Astrocyte of the cerebellum (primary cell): ENCODE measurements at places on chromosomes 4 and X.

- peak; percentile 77 for DNase-seq
Measured at GRCh38 chr4:74682567-74683359, 111.6 kb downstream of the BTC start.

GRCh38 chr4:128550060-128550459 is 259.4 kb upstream of the JADE1 start:
- no peak for DNase-seq

DNA sequence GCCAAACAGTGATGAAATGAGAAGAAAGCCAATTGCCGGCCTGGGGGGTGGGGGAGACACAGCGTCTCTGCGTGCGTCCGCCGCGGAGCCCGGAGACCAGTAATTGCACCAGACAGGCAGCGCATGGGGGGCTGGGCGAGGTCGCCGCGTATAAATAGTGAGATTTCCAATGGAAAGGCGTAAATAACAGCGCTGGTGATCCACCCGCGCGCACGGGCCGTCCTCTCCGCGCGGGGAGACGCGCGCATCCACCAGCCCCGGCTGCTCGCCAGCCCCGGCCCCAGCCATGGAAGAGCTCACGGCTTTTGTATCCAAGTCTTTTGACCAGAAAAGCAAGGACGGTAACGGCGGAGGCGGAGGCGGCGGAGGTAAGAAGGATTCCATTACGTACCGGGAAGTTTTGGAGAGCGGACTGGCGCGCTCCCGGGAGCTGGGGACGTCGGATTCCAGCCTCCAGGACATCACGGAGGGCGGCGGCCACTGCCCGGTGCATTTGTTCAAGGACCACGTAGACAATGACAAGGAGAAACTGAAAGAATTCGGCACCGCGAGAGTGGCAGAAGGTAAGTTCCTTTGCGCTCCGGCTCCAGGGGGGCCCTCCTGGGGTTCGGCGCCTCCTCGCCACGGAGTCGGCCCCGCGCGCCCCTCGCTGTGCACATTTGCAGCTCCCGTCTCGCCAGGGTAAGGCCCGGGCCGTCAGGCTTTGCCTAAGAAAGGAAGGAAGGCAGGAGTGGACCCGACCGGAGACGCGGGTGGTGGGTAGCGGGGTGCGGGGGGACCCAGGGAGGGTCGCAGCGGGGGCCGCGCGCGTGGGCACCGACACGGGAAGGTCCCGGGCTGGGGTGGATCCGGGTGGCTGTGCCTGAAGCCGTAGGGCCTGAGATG is at the start of gene SHOX:
TSS of gene SHOX (plus strand) at position 180 of the 885 bp plus-strand sequence. CDS start at position 287, 107 bp downstream.
- DNase-seq = no peak

GRCh38 chr4:87982036-87982435 is 6.5 kb downstream of the SPP1 start:
- DNase-seq = no peak

GRCh38 chr4:76305033-76305687 is 1.4 kb upstream of the STBD1 start:
- no peak for DNase-seq

GRCh38 chrX:124338733-124339514 is 6.5 kb downstream of the TEX13D start:
- DNase-seq = no peak

- DNase-seq = no peak
Measured at GRCh38 chr4:53981066-53981465, 83.3 kb downstream of the CHIC2 start.

DNA sequence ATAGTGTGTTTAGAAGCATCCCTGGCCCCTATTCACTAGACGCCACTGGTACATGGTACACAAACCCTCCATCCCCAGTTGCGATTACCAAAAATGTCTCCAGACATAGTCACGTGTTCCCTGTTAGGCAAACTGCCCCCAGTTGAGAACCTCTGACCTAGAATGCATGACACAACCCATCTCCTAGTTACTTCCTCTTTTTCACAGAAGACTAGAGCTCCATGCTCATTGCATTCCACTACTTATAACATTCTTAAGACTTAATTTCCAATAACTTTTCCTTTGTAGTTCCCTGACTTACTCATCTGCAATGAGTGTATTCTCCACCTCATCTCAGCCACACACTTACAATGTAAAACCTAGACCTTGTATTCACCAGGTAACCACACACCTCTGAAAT is 68.6 kb downstream of the PRSS12 start:
- no peak for DNase-seq

GRCh38 chrX:152663086-152663485 is 25.4 kb downstream of the GABRQ start:
- DNase-seq = no peak
